Activated CD4-positive, alpha-beta T cell treated with anti-CD3 and anti-CD28 coated beads, Interleukin-10, Interleukin-2, amounts not matched to agents 100 ng/mL and 50 ng/mL, durations not matched to agents 16 hours and 8 hours (primary cell): ENCODE measurements at places on chromosomes 1 and 21.

GRCh38 chr1:203150511-203151297 lies 23.2 kb downstream of the ADORA1 start:
- no peak for DNase-seq

- DNase-seq, result peak; percentile 68
Observed at GRCh38 chr1:54791880-54792522, 9.1 kb downstream of the TTC22 start.

DNA sequence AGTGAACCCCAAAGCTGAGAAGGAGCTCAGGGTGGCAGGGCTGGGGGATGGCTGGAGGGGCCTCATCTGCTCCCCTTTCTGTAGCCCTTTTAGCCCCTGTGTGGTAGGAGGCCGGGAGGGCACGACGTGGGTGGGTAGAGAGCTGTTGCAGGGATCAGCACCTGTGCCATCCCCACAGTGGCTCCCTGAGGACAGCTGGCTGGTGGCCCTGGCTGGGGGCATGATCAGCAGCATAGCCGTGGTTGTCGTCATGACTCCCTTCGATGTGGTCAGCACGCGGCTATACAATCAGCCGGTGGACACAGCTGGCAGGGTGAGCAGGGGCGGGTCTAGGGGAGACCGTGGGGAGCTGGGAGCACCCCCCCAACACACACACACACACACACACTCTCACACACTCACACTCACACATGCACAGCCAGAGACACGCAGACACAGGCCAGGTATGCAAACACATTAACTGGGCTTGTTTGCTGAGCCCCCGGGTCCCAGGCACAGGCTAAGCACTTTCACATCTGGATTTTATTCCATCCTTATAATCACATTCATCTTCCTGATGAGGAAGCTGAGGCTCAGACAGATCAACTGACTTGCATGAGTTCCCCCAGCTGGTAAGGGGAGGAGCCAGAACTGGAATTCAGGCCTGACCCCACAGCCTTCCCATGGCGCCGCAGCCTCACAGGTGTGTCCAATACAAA lies 2.5 kb downstream of the SLC25A34 start:
- DNase-seq, result no peak

GRCh38 chr1:183418696-183419095 lies 516 bp upstream of the NMNAT2 start:
- no peak for DNase-seq

DNA sequence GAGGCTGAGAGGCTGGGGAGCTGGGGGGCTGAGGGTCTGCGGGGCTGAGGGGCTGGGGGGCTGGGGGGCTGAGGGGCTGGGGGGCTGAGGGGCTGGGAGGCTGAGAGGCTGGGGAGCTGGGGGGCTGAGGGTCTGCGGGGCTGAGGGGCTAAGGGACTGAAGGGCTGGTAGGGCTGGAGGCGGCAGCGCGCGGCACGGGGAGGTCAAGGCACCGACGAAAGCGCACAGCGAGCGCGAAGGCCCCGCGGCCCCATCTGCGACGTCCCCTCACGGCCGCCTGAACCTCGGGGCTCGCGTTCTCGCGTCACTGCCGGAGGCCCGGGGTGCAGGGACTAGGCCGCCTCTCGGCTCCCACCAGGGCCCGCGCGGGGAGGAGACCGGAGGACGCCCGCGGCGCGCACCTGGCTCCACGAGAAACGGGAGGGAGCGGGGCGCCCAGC lies 356 bp downstream of the INTS11 start:
- no peak for DNase-seq

- no peak for DNase-seq
Observed at GRCh38 chr21:36047139-36047538, 13.2 kb downstream of the SETD4 start.
